Stomach (tissue), 19 donors: ENCODE measurements at places on chromosomes 4 and X. TPM values are rescaled to one million over a fixed set of nuclear protein-coding genes. Genes with fewer than 3 reads are reported as not detected.

EXOC1L gene
- total RNA-seq = not detected

GLRA2 gene
- total RNA-seq = not detected

FHDC1 gene
- 3.5 TPM for total RNA-seq

P2RY8 gene
- 1.9 TPM for total RNA-seq

ARX gene
- total RNA-seq = 0.58 TPM

NAP1L2 gene
- 7.6 TPM for total RNA-seq

MAGEA1 gene
- not detected for total RNA-seq

NPY2R gene
- 0.58 TPM for total RNA-seq

TMEM131L gene
- 36.2 TPM for total RNA-seq
